Activated CD8-positive, alpha-beta memory T cell treated with anti-CD3 and anti-CD28 coated beads for 4 hours (primary cell): ENCODE measurements at places on chromosomes 5 and 9.

DNA sequence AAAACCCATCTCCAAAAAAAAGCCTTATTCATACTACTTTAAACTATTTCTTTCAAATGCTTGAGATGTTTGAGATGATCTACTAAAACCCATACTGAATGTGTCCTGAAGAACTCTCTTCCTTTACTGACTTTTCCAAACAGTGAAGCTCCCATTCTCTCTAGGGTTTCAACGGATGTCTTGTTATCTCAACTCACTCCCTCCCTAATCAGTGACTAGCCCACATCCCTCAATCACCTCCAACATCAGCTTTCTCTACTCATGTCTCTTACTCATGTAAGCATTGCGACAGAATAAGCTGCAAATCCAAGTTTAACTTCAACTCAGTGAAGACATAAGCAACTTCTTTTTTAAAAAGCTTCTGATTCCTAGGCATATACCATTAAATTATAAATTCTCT, 42.1 kb downstream of the WDR41 start:
- no peak for DNase-seq

GRCh38 chr9:16147726-16148125, 594.9 kb downstream of the CCDC171 start:
- no peak for DNase-seq

GRCh38 chr9:137128862-137129455, 10.0 kb upstream of the GRIN1 start:
- no peak for DNase-seq

- DNase-seq: no peak
These were observed 18.1 kb upstream of the RGMB start for GRCh38 chr5:98755406-98755805.

DNA sequence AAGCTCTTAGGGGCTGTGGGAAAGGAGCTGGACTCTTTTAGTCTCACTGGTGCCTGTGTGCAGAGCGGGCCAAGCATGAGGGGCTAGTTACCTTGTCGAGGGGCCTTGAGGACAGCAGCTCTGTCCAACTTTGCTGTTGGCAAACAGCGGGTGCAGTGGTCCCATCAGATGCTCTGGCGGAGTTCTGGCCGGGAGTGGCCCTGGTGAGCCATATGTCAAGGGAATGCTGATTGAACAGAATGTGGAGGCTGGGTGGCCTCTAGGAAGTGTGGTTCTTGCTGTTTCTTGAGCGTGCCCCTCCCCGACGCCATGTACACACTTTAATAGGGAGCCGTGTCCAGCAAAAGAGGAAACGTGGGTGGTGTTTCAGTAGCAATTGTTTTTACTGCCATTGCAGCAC, 3.6 kb upstream of the ADAMTS2 start:
- DNase-seq: no peak

- no peak for DNase-seq
These were observed 52.5 kb upstream of the RPS23 start for GRCh38 chr5:82330530-82331270.

- DNase-seq: no peak
These were observed 249.2 kb downstream of the NR2F1-AS1 start for GRCh38 chr5:93331863-93332262.

DNA sequence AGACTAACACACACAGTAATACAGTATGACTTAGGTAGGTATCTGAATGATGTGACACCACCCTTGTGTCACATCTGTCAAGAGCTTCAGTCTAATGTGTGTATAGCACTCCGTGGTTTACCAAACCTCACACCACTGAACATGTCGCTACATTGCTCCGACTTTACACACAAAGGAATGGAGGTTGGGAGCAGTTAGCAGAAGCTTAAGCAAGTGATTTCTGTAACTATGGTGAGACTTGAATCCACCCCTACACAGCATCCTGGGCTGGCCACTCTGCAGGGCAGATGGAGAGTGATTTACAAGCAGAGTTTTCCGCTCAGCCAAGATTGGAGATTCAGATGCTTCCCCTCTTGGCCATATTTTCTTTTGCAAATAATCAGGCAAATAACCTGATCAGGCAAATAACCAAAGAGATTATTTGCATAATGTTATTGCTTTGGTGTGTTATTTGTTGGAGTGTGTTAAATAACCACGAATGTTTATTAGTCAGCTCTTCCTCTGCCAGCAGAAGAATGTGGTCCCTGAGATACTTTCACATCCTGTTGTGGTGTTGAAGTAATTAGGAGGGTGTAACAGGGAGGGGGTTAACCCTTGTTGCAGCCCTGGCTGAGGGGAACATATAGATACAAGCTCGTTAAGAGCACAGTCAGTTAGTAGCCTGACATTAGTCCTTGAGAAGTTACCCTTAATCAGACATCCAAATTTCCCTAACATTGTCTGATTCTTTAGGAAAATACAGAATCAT, 92.8 kb downstream of the SNX18 start:
- DNase-seq: no peak

DNA sequence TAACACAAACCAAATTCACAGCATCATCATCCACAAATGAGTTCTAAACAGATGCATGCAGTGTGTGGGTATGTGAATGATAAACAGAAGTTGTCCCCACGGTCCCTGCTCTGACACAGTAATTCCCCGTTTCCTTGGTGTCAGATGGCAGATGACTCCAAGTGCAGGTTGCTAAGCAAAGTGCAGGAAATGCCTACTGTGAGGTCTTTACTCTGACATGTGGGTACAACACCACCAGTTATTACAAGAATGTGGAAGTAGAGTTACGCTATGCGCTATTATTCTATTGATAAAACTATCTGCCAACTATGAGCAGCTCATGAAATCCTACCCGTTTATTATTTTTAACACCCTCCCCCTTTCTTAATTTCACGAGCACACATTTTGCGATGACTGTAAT, 448.9 kb downstream of the BNC2 start:
- DNase-seq: no peak

GRCh38 chr9:68706363-68707201, 1.5 kb downstream of the PIP5K1B start:
- DNase-seq: no peak

DNA sequence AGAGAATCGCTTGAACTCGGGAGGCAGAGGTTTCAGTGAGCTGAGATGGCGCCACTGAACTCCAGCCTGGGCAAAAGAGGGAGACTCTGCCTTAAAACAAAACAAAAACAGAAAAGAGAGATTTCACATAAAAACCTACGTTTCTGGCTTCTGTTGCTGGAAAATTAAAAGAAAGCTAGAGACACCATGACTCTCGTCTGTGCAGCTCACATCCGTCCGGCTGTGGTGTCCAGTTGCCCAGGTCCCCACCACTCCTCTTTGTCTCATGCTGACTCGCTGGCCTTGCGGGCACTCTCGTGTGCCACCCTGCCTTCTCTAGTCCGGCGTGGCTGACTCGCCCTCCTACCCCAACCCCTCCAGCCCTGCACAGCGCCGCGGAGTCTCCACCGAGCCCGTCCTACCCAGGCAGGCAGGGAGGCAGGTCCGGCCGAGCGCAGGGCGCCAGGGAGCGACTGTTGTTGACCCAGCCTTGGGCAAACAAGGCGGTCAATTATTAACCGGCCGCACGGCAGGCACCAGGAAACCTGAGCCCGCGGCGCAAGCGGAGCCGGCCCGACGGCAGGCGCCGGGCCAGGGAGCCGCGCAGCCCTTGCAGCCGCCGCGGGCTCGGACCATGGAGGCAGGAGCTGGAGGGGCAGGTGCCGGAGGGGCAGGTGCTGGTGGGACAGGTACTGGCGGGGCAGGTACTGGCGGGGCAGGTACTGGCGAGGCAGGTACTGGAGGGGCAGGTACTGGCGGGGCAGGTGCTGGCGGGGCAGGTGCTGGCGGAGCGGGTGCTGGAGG, at the start of gene PRRT1B:
TSS of gene PRRT1B (plus strand) at position 521 of the 783 bp plus-strand sequence. CDS start at position 614, 93 bp downstream.
- DNase-seq: no peak

DNA sequence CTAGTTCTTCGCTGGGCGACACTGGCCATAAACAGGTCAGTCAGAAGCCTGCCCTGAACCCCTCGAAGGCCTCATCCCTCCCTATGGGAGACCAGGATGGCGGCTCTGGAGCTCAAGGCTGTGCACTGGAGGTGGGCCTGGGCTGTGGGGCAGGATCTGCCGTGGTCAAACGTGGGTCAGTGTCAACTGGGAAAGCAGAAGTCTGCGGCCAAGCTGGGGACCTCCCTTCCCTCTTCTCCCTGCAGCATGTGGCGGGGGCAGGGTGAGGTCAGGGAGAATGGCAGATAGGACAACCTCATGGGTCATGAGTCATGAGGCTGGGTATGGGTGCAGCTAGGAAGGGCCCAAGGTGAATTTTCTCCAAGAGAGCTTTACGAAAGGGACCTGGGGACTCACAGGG, 132.9 kb downstream of the RXRA start:
- no peak for DNase-seq

DNA sequence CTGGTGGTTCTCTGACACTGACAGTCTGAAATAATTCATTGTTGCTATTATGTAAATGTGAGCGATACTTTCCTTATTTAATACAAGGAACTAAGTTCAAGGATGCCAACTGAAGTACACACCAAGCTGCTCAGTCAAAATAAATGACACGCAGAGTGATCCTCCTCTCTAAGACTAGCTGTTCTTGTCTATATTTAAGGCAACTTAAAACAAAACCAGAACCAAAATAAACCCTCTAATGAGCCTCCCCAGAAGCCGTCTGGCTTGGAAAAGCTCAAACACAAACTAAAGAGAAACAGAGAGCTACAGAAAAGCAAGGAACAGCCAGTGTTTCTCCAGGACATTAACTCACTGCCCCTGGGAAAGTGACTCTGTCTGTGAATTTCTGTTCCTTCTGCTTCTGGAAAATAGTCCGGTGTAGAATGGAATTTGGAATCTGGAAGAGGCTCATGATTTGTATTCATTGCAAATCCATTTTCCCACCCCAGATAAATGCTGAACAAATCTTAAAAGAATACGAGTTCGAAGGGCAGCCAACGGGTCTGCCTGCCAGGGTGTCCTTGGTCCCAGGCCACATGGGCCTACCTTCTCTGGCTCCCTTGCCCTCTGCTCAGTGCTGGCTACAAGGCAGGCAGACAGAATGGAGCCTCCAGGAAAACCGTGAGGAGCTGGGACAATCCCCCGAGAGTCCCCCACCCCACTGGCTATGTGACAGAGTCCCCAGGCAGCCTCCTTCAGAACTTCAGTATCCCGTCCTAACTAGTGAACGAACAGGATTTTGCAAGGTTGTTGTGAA, 14.8 kb downstream of the GGTA1 start:
- DNase-seq: no peak

- no peak for DNase-seq
These were observed 204.3 kb downstream of the NR3C1 start for GRCh38 chr5:143199161-143199560.

- DNase-seq: no peak
These were observed 111.9 kb downstream of the ROR2 start for GRCh38 chr9:91837981-91838731.

GRCh38 chr5:170008376-170008775, 28.1 kb upstream of the INSYN2B start:
- DNase-seq: no peak

DNA sequence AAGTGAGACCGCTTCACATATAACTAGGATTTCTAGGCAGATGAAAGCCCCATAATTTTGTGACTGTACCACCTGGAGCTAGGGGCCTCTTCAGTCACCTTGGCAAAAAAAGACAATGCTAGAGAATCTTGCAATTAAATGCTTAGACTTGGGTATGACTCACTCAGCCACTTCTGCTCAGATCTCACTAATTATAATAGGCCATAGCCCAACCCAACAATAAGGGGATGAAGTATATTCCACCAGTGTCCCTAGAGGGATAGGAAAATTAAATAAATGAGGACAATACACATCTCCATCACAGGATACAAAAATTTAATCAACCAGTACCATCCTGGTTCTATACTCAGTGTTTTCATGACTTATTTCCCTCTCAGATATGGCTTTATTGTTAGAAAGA, 1079.9 kb upstream of the C9orf72 start:
- no peak for DNase-seq

DNA sequence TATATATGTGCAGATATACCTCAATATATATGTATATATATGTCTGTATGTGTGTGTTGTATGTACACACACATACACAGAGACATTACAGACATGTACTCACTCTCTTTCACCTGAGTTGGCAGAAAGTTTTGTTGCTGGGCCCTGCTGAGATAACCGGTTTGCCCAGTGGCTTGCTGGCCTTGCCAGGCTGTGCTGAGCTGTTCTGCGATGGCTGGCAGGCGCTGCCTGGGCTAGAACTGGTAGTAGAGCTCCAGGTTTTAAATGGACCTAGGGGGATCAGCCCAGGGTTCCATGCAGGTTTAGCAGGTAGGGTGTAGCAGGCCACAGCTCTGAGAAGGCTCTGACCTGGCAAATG, 394.3 kb downstream of the GADD45G start:
- DNase-seq: no peak

- DNase-seq: no peak
These were observed 178.4 kb downstream of the MPDZ start for GRCh38 chr9:13100914-13101572.

DNA sequence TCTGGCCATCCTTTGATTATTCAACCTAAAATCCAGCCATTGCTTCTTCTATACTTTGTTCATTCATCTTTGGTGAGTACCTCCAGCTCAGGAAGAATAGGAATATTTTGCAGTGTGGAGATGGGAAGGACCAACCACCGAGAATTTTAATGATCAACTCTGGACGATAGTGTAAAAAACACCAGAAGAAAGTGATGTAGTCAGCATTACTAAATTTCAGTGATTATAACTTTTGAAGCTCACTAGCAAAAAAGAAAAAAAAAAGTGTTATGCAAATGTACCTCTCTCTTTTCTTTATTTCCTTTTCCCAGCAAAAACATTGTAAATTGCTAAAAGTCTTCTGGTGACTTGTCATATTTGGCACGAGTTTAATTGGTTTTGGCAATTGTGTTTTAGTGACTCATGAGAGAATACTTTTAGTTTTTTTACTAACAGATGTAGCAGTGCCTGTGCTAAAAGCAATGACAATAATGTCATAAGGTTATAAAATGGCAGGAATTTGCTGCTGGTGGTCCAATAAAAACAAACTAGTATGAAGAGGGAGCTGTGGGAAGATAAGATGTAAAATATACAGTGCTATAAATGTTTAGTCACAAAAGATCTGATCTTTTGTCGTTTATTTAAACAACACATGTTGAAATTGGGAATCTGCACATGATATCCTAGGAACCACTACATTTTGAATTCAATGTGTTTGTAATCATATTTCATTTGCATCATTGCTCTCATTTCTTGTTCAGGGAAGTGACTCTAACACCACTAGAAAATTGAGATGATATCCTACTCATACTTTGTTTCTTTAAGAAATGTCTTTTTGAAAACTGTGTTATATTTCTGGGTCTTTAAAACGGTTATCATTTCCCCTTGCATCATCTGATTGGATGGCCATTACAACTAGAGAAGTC, 81.3 kb upstream of the ERCC6L2 start:
- DNase-seq: no peak

DNA sequence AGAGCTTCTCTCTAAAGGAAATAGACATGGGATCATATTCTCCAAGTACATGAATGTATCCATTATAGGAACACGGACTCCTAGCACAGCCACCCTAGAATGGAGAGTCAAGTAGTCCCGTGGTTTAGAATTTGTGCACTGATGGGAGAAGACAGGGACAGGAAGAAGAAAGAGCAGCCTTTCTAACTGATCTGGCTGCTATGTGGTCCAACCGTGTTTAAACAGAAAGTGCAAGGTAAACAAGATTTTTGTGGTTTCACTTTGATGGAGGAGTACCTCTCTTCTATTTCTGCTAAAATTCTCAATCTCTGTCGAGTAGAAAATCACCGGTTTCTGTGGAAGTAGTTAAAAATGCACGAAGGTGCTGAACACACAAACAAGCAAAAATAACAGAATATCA, 171.3 kb downstream of the ST8SIA4 start:
- no peak for DNase-seq
